CD4-positive, alpha-beta T cell treated with Interleukin-15 for 4 hours (primary cell): ENCODE measurements at places on chromosomes 1 and 21.

- DNase-seq, result no peak
Measured at GRCh38 chr1:172041742-172042141, 200.4 kb downstream of the DNM3 start.

- no peak for DNase-seq
Measured at GRCh38 chr21:44414291-44415072, 40.8 kb upstream of the LRRC3 start.

GRCh38 chr1:100353071-100353801 lies 930 bp downstream of the CDC14A start:
- peak; percentile 32 for DNase-seq

GRCh38 chr1:200363264-200363933 lies 46.4 kb downstream of the ZNF281 start:
- DNase-seq, result no peak

DNA sequence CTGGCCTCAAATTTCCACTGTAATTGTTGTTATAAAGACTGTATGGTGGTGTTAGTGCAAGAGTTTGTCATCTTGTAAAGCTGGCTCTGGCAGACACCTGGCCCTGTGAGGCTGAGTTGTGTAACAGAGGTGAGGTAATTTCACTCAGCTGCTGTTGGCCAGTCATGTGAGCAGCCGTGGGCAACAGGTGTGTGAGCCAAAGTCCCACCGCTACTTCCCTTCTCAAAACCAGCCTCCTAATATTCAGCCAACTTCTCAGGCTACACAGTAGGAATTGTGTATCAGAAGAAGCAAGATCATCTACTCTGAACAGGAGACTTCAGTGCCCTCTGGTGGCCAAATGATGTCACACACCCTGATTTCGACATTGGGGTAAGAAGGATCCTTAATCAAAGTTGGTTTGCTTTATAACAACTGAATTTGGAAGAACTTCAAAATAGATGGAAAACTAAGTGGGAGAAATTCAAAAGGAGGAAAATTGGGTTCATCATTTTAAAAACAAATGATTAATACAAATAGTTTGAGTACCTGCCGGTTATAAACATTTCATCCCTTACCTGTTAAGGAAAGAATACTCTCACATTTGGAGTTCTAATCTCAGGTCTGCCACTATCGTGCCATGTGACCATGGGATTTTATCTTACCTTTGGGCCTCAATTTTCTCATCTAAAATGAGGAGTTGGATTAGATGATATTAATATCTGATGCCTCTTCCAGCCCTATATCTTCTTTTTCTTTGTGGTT lies 2.6 kb upstream of the CREG1 start:
- peak; percentile 82 for DNase-seq

GRCh38 chr21:23111070-23111600 lies 2112.9 kb downstream of the NCAM2 start:
- no peak for DNase-seq

DNA sequence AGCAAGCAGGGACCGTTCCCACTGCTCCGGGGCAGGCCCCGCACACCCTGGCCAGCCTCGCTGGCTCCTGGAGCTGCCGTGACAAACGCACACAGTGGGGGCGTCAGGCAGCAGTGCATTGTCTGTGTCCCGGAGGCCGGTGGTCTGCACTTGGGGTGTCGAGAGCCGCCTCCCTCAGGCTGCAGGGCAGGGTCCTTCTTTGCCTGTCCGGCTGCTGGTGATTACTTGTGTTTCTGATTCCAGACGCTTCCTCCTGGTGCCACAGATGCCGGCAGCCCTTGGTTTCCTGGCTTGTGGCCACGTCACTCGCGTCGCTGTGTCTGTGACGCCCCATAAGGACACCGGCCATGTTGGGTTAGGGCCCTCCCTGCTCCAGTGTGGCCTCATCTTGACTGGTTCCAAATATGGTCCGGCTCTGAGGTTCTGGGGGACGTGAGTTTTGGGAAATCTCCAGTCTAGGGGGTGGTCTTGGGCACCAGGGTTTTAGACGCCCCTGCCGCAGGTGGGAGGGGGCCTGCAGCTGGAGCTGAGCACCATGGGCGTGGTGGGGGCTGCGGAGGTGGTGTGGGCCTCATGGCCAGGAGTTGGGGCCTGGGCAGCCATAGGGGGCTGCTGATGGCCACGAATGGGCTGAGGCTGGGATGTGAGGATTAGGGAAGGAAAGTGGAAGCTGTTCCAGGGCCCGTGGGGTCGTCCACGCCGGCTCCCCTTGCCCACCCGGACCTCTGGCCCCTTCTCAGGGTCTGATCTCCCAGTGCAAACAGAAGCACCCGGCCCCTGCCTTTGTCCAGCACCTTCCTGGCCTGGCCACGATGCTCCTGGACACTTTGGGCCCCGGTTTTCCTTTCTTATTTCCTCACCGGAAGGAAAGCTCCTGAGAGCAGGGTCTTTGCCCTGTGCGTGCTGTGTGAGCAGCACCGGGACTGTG lies 41.0 kb downstream of the SLX9 start:
- no peak for DNase-seq

GRCh38 chr21:32328595-32328994 lies 29.9 kb downstream of the MRAP start:
- no peak for DNase-seq

GRCh38 chr1:113307771-113308445 lies 82.4 kb upstream of the MAGI3 start:
- DNase-seq, result no peak

- no peak for DNase-seq
Measured at GRCh38 chr1:225257081-225257480, 170.8 kb downstream of the LBR start.

GRCh38 chr1:19489996-19490395 lies 4.7 kb upstream of the CAPZB start:
- no peak for DNase-seq

- no peak for DNase-seq
Measured at GRCh38 chr1:24181619-24182018, 5.5 kb downstream of the IFNLR1 start.

DNA sequence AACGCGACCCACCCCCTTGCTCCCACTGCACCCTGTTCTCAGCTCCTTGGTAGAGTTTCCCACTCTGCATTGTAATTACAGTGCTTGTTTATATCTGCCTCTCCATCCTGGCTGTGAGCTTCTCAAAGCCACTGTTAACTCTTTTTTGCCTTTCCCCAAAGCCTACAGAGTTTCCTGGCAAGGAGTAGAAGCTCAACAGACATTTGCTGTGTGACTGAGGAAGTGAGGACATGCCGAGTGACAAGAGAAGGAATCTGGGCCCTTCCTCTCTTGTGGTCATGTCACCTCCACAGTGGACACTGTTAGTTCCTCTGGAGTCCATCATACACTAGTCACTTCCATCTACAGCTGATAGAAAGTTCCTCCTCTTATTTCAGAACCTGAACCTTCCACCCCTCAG lies 6.1 kb upstream of the IGSF8 start:
- no peak for DNase-seq

DNA sequence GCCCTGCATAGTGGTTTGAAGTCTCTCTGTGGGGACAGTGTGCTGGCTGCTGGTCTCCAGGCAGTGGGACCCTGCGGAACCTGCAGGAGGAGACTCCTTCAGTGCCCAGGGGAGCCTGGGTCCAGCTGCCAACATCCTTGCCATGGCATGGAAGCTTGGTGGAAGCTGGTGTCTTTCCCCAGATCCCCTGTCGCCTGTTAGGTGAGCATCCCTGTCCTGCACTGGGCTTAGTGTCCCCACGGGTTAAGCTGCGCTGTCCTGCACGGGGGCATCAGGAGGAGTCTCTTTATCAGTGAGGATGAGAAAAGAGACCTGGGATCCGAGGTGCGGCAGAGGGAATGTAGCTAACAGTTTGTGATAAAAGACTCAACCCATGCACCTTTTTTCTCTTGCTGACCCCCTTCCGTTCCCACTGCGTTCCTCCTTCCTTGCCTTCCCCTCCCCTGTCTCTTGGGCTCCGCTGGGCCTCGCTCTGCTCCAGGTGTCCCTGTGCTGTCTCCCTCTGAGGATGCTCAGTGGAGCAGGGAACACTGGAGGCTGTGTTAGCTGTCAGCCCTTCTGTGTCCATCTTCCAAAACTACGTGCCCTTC lies 59.3 kb downstream of the SLC37A1 start:
- DNase-seq, result no peak

- no peak for DNase-seq
Measured at GRCh38 chr21:41750051-41750450, 16.8 kb downstream of the RIPK4 start.

GRCh38 chr1:27138368-27138767 lies 16.6 kb downstream of the SLC9A1 start:
- no peak for DNase-seq

GRCh38 chr1:219587401-219587800 lies 25.5 kb downstream of the ZC3H11B start:
- DNase-seq, result no peak

DNA sequence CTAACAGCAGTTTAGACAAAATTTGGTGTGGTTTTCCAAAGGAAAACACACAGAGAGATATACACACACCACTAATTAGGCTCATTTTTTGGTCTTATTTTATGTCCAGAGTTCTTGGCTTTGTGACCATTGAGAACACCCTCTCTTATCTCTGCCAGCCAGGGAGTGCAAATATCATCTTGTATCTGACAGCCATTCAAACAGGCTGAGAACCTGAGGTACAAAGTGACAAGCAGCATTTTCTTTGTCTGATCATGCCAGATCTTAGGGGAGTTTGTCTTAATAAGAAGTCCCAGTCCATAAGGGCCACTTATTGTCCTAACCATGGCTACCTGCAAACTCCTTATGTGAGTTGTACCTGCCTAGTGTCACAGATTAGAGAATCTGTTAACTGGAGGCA lies 1165.2 kb downstream of the BRINP3 start:
- DNase-seq, result no peak

DNA sequence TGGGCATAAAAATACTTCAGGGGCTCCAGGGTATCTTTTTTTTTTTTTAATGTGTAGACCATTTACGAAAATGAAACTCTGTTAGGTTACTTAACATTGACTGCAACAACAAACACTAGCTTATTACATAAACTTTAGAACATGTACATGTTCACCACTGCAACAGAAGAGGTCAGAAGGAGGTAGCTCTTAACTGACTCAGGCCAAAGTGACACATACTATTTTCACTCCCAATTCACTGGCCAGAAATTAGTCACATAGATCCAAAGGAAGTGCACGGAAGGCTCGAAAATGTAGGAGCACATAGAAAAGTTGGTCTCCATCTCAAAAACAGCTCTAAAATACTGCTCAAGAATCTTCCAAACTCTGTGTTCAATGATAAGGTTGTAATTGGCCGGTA lies 107.2 kb downstream of the AKT3 start:
- DNase-seq, result no peak

GRCh38 chr1:154193821-154194220 lies 1.9 kb upstream of the TPM3 start:
- no peak for DNase-seq

- DNase-seq, result no peak
Measured at GRCh38 chr1:177309880-177310279, 139.1 kb downstream of the BRINP2 start.

DNA sequence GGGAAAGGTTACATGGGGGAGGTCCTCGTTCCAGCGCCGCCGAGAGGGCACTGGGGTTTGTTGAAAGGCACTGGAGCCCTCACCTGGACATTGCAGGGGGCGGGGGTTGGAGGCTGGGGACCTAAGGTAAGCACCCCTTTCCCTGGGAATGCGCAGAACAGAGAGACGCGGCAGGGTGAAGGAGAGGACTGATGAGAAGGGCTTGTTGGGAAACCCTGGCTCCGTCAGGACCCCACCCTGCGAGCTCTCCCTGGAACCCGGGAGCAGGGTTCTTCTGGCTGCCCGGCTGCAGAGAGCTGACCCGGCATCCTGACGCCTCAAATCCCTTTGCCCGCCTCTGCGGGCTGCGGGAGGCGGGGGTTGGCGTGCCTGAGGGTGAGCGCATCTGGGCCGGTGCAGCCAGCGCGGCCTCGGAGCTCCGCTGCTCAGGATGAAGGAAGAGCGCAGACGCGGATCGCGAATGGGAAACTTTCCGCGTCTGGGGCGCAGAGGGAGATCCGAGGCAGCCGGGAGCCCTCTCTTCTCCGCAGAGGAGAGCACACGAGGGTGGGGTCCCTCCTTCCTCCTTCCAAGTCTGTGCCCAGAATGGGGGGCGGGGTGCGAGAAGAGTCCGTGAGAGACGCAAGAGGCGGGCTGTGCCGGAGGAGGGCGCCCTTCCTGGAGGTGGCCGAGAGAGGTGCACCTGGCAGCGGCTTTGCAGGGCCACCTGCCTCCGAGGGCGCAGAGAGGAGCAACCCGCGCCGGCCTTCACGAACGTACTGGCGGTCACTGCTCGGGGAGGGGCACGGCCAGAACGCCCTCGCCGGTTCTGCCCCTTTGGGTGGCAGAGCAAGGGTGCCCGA lies 2.4 kb downstream of the IGSF21 start:
- DNase-seq, result no peak

DNA sequence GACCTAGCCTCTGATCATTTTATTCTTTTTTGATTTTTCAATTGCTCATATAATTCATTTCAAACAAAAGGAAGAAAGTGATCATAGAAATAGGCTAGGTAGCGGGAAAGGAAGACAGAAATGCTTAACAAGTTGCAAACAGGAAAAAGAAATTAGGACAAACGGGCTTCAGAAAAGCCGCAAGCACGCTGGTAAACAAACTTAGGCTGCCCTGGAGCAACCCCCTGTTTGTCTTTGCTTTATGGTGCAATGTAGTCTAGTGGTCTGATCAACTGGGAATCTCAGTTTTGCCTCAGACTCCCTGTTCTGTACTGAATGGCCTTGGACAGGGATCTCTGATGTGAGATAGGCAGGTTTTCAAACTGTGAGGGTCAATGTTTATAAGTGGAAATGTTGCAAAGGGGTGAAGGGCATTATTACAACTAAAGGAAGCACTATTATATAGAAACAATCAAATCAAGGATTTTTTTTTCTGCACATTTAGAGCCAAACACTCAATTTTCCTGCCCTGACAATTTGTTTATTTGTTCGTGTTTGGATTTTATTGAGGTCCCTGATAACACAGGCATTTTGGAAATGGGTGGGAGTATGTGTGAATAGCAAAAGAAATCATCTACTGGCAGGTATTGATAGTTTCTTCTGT lies 146.8 kb upstream of the NRIP1 start:
- no peak for DNase-seq

- no peak for DNase-seq
Measured at GRCh38 chr1:84103197-84103992, 40.7 kb upstream of the PRKACB start.

DNA sequence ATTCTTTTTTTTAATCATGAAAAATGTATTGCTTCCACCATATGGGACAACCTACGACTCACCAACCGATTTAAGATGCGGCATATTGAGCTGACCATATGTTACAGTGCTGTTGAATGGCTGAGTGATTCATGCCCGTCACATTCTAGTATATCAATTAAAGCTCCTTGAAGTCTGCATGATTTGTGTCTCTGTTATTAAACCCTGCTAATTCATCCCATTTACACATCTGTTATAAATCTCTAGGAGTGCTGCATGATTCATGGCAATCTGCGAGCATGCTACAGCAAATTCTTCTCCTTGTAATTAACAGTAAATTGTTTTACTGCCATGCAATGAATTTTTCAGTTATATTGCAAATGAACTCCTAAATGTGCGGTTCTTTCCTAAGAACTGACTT lies 239.8 kb downstream of the USH2A start:
- no peak for DNase-seq
